ENCODE measurements at places on chromosomes 5 and 9.

DNA sequence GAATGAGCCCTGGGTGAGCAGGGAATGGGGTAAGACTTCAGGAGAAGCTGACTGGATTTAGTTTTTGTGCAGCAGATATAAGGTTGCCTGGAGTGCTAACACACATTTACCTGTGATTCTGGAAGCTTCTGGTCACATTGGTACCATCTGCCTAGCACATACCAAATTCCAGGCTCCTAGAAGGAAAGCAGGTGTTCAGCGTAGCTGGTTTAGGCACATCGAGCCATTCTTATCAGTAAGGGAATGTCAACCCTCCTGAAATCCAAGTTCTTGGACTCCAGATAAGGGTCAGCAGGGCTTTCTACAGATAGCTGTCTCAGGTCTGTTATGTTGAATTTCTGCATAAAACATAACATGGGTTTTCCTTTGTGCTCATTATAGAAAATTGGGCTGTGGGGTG, 10.3 kb downstream of the TCERG1 start:
- DNase-seq, result no peak

DNA sequence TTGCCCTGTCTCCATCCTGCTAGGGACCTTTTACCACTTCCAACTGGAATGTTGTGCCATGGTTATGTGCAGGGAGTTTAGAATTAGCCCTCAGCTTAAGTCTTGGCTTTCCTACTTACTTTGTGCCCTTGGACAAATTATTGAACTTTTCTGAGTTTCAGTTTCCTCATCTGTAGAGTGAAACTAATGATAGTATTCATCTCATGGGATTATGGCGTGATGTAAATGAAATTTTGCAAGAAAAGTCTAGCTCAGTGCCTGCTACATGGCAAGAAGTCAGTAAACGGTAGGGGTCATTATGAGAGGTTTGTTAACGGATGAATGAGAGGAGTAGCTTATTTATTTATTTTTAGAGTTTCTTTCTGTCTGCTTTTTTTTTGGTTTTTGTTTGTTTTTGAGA, 1.8 kb downstream of the MVB12B start:
- no peak for DNase-seq

DNA sequence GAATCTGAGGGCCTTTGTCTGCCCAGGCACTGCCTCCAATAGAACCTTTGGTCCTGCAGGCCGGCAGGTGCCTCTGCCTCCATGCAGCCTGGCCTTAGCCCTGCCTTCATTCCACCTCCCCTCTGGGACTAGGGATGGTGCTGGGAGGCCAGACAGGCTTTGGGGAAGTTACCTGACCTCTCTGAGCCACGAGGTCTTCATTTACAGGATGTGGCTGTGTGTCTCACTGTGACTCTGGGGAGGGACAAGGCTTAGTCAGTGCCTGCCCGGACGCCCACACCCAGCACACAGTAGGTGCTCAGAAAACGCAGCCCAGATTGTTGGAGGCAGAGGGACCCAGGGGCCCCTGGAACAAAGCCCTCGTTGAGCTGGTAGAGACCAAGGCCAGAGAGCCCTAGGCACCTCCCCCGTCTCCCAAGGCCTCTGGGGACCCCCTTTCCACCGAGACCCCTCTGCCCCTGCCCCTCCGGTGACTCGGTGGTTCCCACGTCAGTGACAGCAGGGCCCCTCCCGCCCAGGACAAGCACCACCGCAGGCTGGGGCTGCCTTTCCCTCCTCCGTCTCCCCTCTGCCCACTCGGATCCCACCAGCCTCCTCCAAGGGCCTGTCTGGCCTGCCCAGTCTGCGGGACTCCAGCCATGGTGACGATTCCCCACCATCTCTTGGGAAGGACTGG, 46.9 kb upstream of the EGFL7 start:
- no peak for DNase-seq

DNA sequence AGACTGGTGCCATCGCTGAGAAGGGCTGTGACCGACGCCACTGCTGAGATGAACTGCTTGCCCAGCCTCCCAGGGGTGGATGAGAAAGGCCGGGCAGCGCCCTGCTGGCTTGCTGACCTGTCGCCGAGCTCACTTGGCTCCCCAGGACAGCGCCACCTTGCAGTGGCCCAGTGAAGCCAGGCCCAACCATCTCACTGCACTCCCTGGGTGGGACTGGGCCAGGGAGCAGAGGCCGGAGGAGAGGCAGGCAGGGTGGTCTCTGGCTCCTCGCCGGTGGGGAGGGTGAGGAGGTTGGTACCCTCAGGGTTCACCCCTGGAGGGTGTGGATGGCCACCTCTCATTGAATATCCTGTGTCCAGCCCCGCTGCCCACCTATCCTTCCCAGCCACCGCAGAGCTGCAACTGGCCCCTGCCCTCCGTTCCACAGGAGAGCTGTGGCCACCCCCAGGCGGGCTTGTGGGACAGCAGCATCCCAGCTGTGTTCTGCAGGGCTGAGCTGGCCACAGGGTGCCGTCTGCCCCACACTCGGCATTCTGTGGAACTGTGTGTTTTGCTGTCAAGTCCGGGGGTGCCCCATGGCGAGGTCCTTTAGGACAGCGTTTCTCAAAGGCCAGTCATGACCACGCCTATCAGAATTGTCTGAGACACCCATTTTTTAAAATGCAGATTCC, 41.0 kb upstream of the FCN2 start:
- DNase-seq, result no peak

DNA sequence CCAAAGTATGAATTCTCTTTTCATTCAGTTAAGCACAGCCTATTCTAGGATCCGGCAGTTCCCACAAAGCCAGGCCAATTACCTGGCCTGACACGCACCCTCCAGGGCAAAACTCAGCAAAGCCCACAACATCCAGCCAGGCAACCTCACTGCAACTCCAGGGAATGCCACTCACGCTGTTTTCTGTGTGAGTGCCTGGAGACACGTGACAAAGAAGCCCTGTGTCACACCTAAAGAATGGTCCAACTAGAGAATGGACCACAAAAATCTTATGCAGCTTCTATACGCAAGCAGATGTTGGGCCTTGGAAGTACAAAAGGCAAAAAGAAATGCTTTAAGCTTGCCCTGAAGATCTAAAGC, 20.2 kb downstream of the RETREG1 start:
- peak; percentile 41 for DNase-seq

Measured in NCI-H1417 (cell line).